ENCODE measurements at places on chromosomes 16 and 17.

GRCh38 chr17:52157603-52158449 is 688 bp downstream of the CA10 start:
- no peak for DNase-seq

- DNase-seq: no peak
Observed at GRCh38 chr17:14557480-14557879, 256.6 kb downstream of the HS3ST3B1 start.

- DNase-seq: no peak
Observed at GRCh38 chr16:11094075-11094856, 149.9 kb downstream of the CLEC16A start.

GRCh38 chr17:39639566-39640458 is 2.9 kb downstream of the STARD3 start:
- DNase-seq: no peak

DNA sequence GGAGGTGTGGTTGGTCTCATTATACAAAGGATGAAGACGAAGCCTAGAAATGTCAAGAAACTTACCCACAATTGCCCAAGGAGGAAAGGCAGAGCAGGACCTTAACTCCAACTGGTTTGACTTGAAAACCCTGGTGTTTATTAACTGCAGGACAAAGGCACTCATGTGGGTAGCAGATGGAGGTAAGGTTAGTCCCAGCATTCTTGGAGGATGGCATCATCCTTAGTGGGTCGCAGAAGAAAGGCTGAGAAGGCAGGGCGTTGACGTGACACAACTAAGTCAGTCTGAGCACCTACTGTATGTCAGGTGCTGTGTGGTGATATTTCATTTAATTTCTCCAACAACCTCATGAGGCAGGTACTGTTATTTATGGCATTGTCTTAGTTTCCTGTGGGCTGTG is 101.3 kb downstream of the HAPSTR1 start:
- DNase-seq: no peak

GRCh38 chr17:21164216-21164615 is 37.5 kb downstream of the DHRS7B start:
- DNase-seq: peak; percentile 10

- peak; percentile 9 for DNase-seq
Observed at GRCh38 chr16:79605999-79606398, 5.5 kb upstream of the MAF start.

GRCh38 chr16:17301184-17301583 is 169.6 kb downstream of the XYLT1 start:
- no peak for DNase-seq

- DNase-seq: no peak
Observed at GRCh38 chr17:57819285-57819684, 30.6 kb downstream of the MRPS23 start.

DNA sequence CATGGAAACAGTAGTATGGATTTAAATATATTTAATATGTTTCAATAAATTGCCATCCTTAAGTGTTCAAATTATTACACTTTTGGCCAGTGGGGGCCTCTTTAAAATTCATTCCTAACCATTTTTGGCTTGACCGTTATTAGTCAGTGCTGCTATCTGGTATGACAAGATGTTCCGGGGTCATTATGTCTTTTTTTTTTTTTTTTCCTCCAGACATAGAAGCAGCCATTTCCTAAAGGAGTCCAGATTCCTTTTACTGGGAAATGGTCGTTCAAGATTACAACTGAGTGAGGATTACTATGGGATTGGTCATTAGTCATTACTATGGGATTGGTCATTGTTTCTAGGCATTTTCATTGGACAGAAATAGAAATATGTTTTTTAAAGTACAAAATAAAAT is 53.4 kb downstream of the NF1 start:
- DNase-seq: peak; percentile 4

DNA sequence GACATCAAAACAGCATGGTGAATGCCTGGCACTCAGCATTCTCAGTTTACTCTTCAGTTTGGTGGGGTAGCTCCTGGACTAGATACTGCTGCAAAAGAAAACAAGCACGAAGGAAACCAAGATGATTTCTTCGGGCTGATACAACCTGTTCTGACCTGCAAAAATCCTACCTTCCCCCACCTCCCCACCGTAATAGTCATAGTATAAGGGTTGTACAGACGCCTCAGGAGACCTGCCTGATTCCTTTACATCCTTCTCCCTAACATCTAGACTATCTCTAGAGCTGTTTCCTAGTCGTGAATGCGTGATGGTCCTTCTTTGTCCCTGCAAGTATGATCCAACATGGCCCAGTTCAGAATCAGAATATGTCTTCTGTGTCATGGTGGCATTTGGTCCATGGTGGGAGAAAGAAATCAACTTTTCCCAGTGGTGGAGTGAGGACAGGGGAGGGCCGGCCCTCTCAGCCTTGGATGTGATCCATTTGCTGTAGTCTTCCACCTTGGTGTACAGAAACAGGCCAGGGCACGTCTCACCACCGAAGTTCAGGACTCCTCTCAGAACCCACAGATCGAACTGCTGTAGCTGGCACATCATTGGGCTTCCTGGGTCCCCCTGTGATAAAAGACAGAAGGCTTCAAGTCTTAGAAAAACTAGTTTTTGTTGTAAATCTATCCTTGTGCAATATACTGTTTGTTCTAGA is 14.5 kb downstream of the PRSS54 start:
- DNase-seq: no peak

- no peak for DNase-seq
Observed at GRCh38 chr17:48028736-48029135, 8.9 kb downstream of the COPZ2 start.

GRCh38 chr17:2223617-2223927 is 80.0 kb downstream of the SMG6 start:
- DNase-seq: no peak

- DNase-seq: no peak
Observed at GRCh38 chr16:88282564-88283395, 100.0 kb upstream of the ZNF469 start.

DNA sequence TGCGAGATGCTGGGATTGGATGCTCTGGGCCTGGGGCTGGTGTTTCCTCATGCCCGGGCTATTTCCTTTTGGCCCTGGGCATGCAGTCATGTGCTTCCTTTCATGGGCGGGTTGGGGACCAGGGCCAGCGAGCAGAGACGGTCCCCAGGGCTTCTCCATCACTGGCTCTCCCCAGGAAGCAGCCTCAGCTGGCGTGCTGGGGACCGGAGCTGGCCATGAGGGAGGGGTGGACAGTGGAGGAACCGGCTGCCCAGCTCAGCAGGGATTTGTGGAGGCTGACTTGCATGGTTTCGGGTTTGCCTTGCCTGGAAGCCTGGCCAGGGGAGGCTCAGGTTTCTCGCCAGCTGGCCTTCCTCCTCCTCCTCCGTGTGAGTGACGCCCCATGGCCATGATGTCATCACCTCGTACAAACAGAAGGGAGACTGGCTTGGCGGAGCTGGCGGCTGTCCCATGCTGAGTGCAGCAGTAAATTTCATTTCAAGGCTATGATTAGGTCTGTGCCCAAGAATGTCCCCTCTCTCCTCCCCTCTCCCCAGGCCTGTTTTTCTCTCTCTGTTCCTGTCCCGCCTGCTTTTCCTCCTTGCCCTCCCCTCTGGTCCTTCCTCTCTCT is 8.9 kb upstream of the TIMP2 start:
- peak; percentile 99 for DNase-seq

DNA sequence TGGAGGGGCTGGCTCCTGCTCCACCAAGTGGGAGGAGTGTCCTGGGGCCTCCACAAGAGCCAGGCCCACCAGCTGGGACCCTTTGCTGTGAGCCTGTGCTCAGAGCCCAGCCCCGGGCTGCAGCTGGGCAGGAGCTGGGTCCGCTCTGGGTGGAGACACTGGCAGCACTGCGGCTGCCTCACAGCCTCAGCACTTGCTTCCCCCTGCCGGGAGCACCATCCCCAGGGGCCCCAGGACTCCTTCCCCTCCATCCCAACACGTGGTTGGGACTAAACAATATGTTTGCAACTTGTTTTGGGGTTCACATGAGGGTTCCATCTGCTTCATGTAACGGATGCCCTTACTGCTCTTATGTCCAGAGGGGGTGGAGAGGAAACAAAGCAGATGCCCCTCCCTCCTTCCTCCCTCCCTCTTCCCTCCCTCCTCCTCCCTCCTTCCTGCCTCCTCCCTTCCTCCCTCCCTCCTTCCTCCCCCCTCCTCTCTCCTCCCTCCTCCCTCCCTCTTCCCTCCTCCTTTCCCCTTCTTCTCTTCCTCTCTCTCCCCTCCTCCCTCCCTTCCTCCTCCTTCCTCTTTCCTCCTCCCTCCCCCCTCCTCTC is 16.3 kb upstream of the CBFA2T3 start:
- no peak for DNase-seq

GRCh38 chr17:73118139-73118538 is 25.7 kb upstream of the SLC39A11 start:
- DNase-seq: no peak

DNA sequence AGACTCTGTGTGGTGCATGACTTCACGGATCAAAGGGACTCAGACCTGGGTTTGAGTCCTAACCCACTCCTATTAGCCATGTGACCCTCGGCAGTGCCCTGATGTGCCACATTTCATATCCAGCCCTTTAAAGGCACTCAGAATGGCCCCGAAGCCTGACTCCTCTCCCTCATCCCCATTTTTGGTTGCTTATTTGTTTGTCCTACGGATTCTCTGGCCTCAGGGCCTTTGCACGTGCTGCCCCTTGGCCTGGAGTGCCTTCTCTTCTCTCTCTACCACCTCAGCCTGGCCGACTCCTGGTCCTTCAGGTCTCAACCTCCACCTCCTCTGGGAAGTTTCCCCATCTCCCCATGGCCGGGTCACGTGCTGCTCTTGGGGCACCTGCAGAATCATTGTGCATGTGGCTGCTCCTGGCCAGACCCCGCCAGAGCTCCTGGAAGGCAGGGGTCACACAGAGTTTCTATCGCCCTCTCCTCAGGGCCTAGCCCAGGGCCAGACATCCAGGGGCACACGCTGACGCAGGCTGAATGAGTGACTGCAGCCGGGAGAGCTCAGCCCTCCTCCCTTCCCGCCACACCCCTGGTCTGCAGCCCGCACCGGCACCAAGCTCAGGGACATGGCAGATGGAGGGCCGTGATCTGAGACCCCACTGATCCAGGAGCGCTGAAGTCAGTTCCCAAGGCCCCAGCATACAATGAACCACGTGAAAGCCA is 22.0 kb upstream of the CIBAR2 start:
- no peak for DNase-seq

GRCh38 chr16:2691491-2692248 is 9.3 kb downstream of the KCTD5 start:
- DNase-seq: no peak

DNA sequence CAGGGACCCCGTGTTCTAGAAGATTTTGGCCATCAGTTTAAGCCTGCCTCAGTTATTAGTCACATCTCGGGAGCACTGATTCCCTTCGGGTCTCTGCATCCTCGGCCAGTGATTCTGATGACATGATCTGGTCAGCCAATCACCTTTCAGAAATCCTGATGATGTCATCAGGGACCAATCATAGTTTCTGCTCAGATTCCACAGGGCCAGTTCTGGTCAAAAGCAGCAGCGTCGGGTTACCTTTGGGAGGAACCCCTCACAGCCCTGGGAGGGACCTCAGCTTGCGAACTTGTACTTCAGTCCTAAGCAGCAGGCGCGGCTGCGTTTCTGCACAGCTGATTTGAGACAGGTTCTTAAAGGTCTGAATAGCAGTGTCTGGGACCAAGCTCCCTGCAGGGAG is 13.9 kb downstream of the KDM8 start:
- peak; percentile 77 for DNase-seq

DNA sequence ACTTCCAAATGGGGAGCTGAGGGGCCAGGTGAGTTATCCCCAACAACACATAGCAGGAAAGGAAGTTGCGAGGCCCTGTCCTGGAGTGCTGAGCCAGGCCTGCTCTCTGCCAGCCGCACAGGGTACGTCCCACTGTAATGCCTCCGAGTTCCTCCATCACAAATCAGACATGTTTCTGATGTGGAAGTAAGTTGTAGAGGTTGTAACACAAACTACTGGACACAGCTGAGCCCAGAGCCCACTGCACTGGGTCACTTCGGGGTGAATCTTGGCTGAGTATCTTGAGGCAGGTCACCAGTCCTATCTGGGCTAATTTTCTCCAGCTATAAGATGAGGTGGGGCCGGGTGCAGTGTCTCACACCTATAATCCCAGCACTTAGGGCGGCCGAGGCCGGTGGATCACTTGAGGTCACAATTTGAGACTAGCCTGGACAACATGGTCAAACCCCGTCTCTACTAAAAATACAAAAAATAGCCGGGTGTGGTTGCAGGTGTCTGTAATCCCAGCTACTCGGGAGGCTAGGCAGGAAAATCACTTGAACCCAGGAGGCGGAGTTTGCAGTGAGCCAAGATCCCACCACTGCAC is 100.8 kb upstream of the CDH5 start:
- no peak for DNase-seq

DNA sequence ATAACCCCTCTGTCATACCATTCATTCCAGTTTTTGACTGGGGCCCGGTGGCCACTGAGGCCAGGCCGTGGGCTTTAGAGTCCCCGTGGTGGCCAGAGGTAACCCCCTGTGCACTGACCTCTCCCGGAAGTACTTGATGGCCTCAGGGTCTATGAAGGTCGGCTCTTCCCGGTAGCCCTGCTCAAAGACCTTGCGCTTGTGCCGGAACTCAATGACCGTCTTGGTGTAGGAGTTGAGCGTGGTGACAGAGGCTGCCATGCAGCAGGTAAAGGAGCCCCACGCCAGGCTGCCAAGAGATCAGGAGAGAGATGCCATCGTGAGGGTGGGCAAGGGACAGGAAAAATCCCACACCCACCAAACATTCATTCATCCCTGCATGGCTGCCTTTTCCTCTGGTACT is 234.8 kb downstream of the GSG1L start:
- no peak for DNase-seq

DNA sequence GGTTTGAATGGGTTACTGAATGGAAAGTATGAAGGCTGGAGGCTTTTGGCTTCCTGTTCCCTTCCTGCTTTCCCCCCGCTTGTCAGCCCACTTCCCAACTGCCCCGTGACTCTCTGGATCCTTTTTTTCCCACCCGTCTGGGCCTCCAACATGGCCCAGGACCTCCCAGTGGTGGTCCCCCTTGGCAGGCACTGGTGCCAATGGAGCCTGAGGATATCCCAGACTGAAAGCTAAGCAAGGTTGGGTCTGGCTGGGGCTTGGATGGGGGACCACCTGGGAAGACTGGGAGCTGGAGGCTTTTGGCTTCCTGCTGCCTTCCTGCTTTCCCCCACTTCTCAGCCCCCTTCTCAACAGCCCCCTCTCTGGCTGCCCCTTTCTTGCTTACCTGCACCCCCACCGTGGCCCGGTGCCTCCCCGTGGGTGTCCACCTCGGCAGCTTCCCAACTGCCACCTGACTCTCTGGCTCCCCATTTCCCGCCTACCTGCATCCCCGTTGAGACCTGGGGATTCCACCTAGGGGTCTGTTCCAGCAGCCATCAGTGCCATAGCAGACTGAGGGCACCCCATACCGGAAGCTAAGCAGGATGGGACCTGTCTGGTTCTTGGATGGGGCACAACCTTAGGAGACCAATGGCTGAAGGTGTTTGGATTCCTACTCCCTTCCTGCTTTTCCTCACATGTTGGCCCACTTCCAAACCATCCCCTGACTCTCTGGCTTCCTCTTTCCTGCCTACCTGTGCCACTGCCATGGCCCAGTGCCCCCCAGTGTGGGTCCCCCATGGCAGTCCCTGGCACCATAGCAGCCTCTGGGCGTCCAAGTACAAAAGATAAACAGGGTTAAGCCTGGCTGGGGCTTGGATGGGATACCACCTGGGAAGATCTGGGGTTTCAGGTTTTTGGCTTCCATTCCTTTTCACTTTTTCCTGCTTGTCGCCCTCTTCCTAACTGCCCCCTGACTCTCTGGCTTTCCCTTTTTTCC is 2295.3 kb downstream of the TP53TG3F start:
- no peak for DNase-seq

GRCh38 chr16:30113031-30113710 is at the start of gene GDPD3:
GDPD3 (minus strand) TSS chr16:30113537; CDS start chr16:30113478, 59 bp downstream.
- no peak for DNase-seq

Measured in fibroblast of skin of scalp (primary cell).